ENCODE measurements at places on chromosomes 2 and 18.
A peak's percentile ranks its signal among the peaks of the same experiment; 100 is the strongest.

DNA sequence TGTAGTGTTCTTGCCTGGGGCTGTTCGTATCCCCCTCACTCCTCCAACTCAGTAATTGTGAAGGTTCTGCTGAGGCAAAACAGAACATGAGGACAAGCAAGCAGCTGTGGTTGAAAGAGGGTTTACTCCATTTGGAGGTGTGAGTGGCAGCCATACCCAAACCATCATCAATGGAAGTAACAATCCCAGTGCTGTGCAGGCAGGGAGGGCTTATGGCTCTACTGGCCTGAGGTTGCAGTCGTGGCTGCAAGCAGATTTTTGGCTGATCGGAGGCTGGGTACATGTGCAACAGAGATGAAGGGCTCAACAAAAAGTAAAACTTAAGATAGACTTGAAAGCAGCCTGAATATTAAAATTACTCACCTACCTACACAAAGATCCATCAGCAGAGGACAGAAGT is 13.2 kb downstream of the SRSF7 start:
- H3K27me3 ChIP-seq: no peaks in the 10 kb centered on the region
- peaks cover 2% of the 10 kb centered on the region for H3K36me3 ChIP-seq
- H3K4me3 ChIP-seq: no peak overlapping the region
- no peaks in the 10 kb centered on the region for H3K4me1 ChIP-seq
- no peak overlapping the region for H3K27ac ChIP-seq

- H3K27ac ChIP-seq: no peak overlapping the region
- no peaks in the 10 kb centered on the region for H3K27me3 ChIP-seq
- H3K4me1 ChIP-seq: no peaks in the 10 kb centered on the region
- H3K4me3 ChIP-seq: no peak overlapping the region
- DNase-seq: no peak
- H3K36me3 ChIP-seq: no peaks in the 10 kb centered on the region
These were observed 206.6 kb downstream of the DYSF start for GRCh38 chr2:71659868-71660518.

GRCh38 chr2:113980946-113981345 is 91.1 kb downstream of the ACTR3 start:
- H3K4me1 ChIP-seq: no peaks in the 10 kb centered on the region
- no peak overlapping the region for H3K4me3 ChIP-seq
- no peaks in the 10 kb centered on the region for H3K27me3 ChIP-seq
- H3K36me3 ChIP-seq: no peaks in the 10 kb centered on the region

DNA sequence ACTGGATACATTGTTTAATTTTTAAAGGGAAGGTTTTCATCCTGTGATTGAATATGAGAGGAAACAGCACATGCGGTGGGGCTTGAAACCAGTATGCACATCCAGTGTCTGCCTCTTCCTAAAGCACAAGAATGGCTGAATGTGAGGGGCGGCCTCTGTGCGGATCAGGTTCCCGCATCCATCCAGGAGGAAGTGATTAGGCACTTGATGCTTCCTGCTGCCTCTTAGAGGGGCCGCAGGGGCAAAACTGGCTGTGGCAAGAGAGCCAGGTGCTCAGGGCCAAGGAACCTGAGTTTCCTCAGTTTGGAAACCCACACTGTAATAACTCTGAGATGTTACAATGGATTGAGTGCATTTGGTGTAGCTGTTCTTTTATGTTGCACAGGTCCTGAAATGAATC is 48.8 kb downstream of the THNSL2 start:
- H3K36me3 ChIP-seq: no peaks in the 10 kb centered on the region
- no peak overlapping the region for H3K4me3 ChIP-seq
- DNase-seq: no peak
- H3K27ac ChIP-seq: no peak overlapping the region
- peaks cover 13% of the 10 kb centered on the region for H3K27me3 ChIP-seq
- no peaks in the 10 kb centered on the region for H3K4me1 ChIP-seq

- H3K4me1 ChIP-seq: peaks cover 34% of the 10 kb centered on the region
- H3K36me3 ChIP-seq: no peaks in the 10 kb centered on the region
- H3K4me3 ChIP-seq: peak within 1 kb of the TSS; percentile 74
- peak within 1 kb of the TSS; percentile 100 for H3K27ac ChIP-seq
- no peaks in the 10 kb centered on the region for H3K27me3 ChIP-seq
- DNase-seq: peak; percentile 96
These were observed at the start of gene NFE2L2 for GRCh38 chr2:177264693-177265587. TSS of gene NFE2L2 (minus strand) at chr2:177264727. CDS start at chr2:177264576, 151 bp downstream.

GRCh38 chr2:41736586-41736985 is 311.2 kb upstream of the PKDCC start:
- no peaks in the 10 kb centered on the region for H3K27me3 ChIP-seq
- no peaks in the 10 kb centered on the region for H3K4me1 ChIP-seq
- no peaks in the 10 kb centered on the region for H3K36me3 ChIP-seq
- no peak for DNase-seq

- no peak for DNase-seq
- no peaks in the 10 kb centered on the region for H3K4me1 ChIP-seq
- no peaks in the 10 kb centered on the region for H3K27me3 ChIP-seq
- no peak overlapping the region for H3K27ac ChIP-seq
- no peaks in the 10 kb centered on the region for H3K36me3 ChIP-seq
- H3K4me3 ChIP-seq: no peak overlapping the region
These were observed 105.6 kb downstream of the MYO1B start for GRCh38 chr2:191350826-191351225.

DNA sequence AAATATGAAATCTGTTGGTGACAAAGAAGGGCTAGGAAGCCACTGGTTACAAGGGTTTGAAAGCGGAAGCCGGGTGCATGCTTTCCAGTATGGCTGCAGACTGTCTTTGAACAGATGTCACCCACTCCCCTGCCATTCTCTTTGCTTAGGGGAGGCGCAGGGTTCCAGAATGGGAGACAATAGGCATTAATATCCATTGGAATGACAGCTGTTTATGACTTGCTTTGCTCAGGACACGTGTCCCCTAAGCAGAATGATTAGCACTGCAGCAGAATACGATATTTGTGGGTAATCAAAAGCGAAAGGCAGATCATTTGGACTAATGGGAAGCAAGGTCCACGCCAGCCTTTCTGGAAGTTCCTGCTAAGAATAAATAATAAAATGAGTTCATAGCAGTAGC is 25.8 kb upstream of the NRP2 start:
- H3K27ac ChIP-seq: no peak overlapping the region
- DNase-seq: no peak
- H3K36me3 ChIP-seq: no peaks in the 10 kb centered on the region
- H3K27me3 ChIP-seq: peaks cover 5% of the 10 kb centered on the region
- no peak overlapping the region for H3K4me3 ChIP-seq
- peaks cover 20% of the 10 kb centered on the region for H3K4me1 ChIP-seq

DNA sequence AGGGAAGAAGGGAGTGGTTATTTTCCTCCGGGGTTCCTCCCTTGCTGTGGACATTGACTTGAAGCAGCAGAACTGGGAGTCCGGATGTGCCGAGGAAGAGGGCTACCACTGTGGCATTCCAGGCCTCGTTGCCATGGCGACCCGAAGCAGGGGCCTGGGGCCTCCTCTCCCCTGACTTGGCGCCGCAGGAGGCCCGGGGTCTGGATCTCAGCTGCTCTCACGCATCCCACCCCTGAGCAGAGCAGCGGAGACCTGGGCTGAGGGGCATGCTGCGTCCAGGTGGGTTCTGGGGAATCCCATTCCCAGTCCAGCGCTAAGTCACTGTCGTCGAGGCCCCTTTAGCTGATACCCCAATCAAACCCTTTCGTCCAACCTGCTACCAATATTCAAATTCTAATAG is 100.2 kb downstream of the BCL11A start:
- peak overlapping the region; percentile 80 for H3K27ac ChIP-seq
- no peak overlapping the region for H3K4me3 ChIP-seq
- no peaks in the 10 kb centered on the region for H3K27me3 ChIP-seq
- peaks cover 35% of the 10 kb centered on the region for H3K4me1 ChIP-seq

Data from B cell (primary cell).